B cell (primary cell): ENCODE measurements at places on chromosomes 11 and 22. TPM values are rescaled to one million over a fixed set of nuclear protein-coding genes. Genes with fewer than 3 reads are reported as not detected.
A peak's percentile ranks its signal among the peaks of the same experiment; 100 is the strongest.

- peaks cover 20% of the 10 kb centered on the region for H3K4me1 ChIP-seq
- no peak for DNase-seq
- no peaks in the 10 kb centered on the region for H3K27me3 ChIP-seq
- no peaks in the 10 kb centered on the region for H3K36me3 ChIP-seq
Measured at GRCh38 chr22:50238755-50239154, 6.1 kb downstream of the TUBGCP6 start.

DNA sequence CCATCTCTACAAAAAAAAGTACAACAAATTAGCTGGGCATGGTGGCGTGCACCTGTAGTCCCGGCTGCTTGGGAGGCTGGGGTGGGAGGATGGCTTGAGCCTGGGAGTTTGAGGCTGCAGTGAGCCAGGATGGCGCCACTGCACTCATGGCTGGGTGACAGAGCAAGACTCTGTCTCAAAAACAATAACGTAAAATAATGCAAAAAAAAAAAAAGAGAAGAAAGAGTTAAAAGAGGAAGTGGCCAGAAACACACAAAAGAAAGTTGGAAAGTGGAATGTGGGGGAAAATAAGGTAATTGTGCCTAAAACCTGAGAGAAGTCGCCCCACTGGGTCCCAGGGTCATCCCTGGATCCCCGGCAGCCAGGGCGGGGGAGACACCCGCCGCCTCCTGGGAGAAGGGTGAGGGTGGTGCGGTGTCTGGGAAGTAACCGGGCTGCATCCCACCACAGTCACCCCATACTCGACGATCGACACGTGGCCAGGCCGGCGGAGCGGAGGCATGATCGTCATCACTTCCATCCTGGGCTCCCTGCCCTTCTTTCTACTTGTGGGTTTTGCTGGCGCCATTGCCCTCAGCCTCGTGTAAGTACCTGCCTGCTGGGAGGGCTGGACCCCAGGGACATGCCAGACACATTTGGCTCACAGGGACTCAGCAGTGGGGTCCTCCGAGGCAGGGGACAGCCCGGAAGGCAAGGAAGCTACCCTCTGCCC is 8.1 kb downstream of the UPK3A start:
- peaks cover 33% of the 10 kb centered on the region for H3K4me1 ChIP-seq
- H3K36me3 ChIP-seq: no peaks in the 10 kb centered on the region

- H3K27me3 ChIP-seq: no peaks in the 10 kb centered on the region
- no peaks in the 10 kb centered on the region for H3K4me1 ChIP-seq
Measured at GRCh38 chr11:23688835-23689234, 808.0 kb upstream of the LUZP2 start.

- H3K27ac ChIP-seq: no peak overlapping the region
- no peak overlapping the region for H3K4me3 ChIP-seq
- DNase-seq: no peak
- H3K4me1 ChIP-seq: no peaks in the 10 kb centered on the region
- H3K27me3 ChIP-seq: no peaks in the 10 kb centered on the region
Measured at GRCh38 chr11:47111318-47111804, 65.3 kb downstream of the ARFGAP2 start.

DNA sequence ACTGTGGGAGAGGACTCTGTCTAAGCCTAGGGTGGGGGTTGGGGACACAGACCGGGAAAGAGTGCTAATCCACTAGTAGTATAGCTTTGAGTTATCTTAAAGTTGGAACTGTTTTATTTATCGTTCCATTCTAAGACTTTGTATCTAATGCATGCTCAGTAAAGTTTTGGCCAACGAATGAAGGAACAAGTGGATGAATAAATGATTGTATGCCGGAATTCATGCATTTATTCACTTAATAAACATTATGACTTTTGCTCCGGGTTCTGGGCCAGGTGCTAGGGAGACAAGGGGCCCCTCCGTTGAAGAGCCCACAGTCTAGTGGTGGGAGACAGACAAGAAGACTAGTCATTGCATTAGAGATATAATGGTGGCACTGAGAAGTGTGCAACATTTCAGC is 645 bp downstream of the RNF121 start:
- H3K27me3 ChIP-seq: no peaks in the 10 kb centered on the region
- H3K27ac ChIP-seq: no peak overlapping the region
- DNase-seq: no peak
- peaks cover 52% of the 10 kb centered on the region for H3K4me1 ChIP-seq
- H3K36me3 ChIP-seq: peaks cover 5% of the 10 kb centered on the region
- peak overlapping the region; percentile 99 for H3K4me3 ChIP-seq

- no peaks in the 10 kb centered on the region for H3K27me3 ChIP-seq
- DNase-seq: no peak
- no peaks in the 10 kb centered on the region for H3K4me1 ChIP-seq
Measured at GRCh38 chr11:113562576-113562975, 87.4 kb upstream of the DRD2 start.

GRCh38 chr11:5380740-5381342 is 2.8 kb upstream of the OR51M1 start:
- peak; percentile 26 for DNase-seq
- no peaks in the 10 kb centered on the region for H3K4me1 ChIP-seq
- H3K27me3 ChIP-seq: no peaks in the 10 kb centered on the region
- no peaks in the 10 kb centered on the region for H3K36me3 ChIP-seq
- no peak overlapping the region for H3K27ac ChIP-seq
- H3K4me3 ChIP-seq: no peak overlapping the region

DNA sequence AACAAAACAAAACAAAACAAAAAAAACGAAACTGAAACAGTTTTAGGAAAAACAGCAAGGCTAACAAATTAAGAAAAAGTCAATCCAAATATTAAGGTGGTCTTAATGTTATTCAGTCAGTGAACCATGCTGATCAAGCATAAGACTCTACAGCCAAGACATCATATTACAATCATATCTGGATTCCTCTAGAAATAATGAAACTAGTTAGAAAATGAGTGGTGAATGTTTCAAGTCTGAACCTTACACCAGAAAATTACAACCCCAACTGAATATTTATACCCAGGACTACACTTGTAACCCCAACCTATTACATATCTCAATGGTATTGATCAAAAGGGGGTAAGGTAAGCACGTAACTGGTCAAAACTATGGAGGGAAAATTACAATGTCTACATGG is 48.8 kb downstream of the ACAT1 start:
- no peak overlapping the region for H3K27ac ChIP-seq
- no peak overlapping the region for H3K4me3 ChIP-seq
- DNase-seq: no peak
- H3K4me1 ChIP-seq: peaks cover 9% of the 10 kb centered on the region
- no peaks in the 10 kb centered on the region for H3K27me3 ChIP-seq

ARHGAP8 gene
- 0.17 and 0.37 TPM in 2 replicates for total RNA-seq

VPS37C gene
- 18.4 and 20.1 TPM in 2 replicates for total RNA-seq

DNA sequence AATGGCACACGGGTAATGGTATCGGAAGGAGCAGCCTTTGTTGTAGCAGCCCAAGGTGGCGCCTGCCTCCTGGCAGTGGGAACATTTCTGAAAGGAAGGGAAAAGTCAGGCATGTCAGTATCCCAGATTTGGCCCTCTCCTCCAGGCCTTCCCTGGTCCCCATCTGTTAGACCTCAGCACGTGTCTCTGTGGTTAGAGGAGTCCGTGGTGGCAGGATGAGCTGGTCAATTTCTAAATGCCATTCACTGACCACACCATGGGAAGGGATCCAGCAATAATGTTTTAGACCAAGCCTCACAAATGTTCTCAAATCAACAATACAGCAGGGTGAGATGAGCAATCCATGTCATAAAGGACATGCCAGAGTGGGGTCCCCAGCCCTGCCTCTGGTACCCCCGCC is 49.0 kb upstream of the CYP2D6 start:
- no peak for DNase-seq
- H3K27me3 ChIP-seq: no peaks in the 10 kb centered on the region
- H3K27ac ChIP-seq: no peak overlapping the region
- no peak overlapping the region for H3K4me3 ChIP-seq
- no peaks in the 10 kb centered on the region for H3K4me1 ChIP-seq

- DNase-seq: no peak
- peaks cover 17% of the 10 kb centered on the region for H3K4me1 ChIP-seq
- H3K36me3 ChIP-seq: no peaks in the 10 kb centered on the region
- peak overlapping the region; percentile 55 for H3K4me3 ChIP-seq
Measured at GRCh38 chr11:35618497-35619115, 346 bp downstream of the FJX1 start.

TEX12 gene
- 0.47 TPM in 1 of 2 replicates, not detected in the other for total RNA-seq

HBG1 gene
- not detected in 2 replicates for total RNA-seq

GRCh38 chr11:64238999-64239398 is 1.9 kb upstream of the FKBP2 start:
- no peak for DNase-seq
- H3K4me3 ChIP-seq: no peak overlapping the region
- no peaks in the 10 kb centered on the region for H3K36me3 ChIP-seq
- H3K27me3 ChIP-seq: no peaks in the 10 kb centered on the region
- H3K27ac ChIP-seq: peak overlapping the region; percentile 98

DNA sequence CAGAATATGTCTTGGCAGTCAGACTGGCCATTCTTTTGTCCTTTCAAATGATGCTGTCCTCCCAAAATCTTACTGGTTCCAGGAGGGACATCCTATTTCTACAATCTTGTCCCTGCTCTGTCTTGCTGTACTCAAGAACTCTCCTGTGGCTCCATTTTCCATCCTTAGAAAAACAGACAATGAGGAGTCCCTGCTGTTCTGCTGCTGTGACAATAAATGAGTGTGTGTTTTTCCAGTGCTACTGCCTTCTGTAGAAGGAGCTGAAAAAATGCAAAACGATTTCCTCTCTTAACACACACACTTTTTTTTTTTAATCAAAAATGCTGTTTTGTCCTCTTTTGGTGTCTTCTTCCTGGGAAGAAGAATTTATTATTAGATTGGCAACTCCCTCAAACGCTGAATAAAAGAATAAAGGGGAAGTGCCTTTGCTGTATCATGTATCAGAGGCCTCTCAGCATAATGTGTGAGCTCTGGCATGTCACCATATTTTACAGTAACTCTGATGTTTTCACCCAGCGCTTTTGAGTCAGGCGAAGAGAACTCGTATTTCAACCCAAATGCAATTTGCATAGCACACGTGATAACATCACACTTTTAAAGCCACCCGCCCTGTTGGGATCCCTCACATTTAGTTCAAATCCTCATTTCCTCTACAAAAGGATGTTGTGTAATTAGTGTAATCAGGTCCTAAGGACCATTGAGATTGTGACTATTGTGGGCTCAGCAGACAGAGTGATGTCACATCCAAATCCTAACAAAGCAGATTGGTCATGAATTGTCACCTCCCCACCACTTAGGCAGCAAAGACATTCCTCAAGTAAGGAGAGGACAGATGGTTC is 496.0 kb upstream of the LARGE1 start:
- no peak overlapping the region for H3K27ac ChIP-seq
- no peaks in the 10 kb centered on the region for H3K4me1 ChIP-seq
- H3K36me3 ChIP-seq: no peaks in the 10 kb centered on the region
- H3K27me3 ChIP-seq: no peaks in the 10 kb centered on the region
- DNase-seq: no peak

- H3K4me3 ChIP-seq: no peak overlapping the region
- H3K27me3 ChIP-seq: peaks cover 3% of the 10 kb centered on the region
- H3K27ac ChIP-seq: no peak overlapping the region
- no peak for DNase-seq
- H3K4me1 ChIP-seq: no peaks in the 10 kb centered on the region
- no peaks in the 10 kb centered on the region for H3K36me3 ChIP-seq
Measured at GRCh38 chr11:4665424-4665823, 21.6 kb downstream of the OR51E1 start.

MCHR1 gene
- not detected in 2 replicates for total RNA-seq

GRCh38 chr11:86503131-86503530 is 128.4 kb downstream of the CCDC81 start:
- no peak for DNase-seq
- no peak overlapping the region for H3K27ac ChIP-seq
- no peaks in the 10 kb centered on the region for H3K27me3 ChIP-seq
- no peak overlapping the region for H3K4me3 ChIP-seq
